Activated CD8-positive, alpha-beta memory T cell treated with anti-CD3 and anti-CD28 coated beads for 1 hour (primary cell): ENCODE measurements at places on chromosomes 16 and 17.
A peak's percentile ranks its signal among the peaks of the same experiment; 100 is the strongest.

DNA sequence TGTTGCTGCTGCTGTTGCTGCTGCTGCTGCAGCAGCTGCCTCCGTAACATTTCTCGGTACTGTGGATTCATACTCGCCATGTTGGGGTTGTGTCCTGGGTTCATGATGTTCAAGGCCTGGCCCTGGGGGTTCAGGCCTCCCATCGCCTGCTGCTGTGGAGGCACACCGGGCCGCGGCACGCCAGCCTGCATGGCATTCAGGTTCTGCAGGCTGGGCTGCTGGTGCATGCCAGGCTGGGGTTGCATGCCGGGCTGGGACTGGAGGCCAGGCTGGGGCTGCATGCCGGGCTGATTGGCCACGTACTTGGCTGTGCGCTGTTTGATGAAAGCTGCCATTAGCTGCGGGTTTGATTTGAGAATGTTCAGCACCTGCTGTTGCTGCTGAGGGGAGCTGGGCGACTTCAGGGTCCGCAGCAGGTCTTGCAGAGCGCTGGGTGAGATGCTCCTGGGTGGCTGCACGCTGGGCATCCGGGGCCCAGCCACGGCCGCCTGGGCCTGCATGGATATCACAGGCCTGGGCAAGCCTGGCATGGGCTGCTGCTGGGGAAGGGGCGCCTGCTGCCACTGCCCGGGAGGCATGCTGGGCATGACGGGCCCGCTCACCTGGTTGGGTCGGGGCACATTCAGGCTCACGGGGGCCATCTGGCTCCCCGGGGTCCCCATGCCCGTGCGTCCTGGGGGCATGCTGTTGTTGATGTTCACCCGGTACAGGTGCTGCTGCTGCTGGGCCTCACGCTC is 11.3 kb upstream of the TRAP1 start:
- no peak for DNase-seq

DNA sequence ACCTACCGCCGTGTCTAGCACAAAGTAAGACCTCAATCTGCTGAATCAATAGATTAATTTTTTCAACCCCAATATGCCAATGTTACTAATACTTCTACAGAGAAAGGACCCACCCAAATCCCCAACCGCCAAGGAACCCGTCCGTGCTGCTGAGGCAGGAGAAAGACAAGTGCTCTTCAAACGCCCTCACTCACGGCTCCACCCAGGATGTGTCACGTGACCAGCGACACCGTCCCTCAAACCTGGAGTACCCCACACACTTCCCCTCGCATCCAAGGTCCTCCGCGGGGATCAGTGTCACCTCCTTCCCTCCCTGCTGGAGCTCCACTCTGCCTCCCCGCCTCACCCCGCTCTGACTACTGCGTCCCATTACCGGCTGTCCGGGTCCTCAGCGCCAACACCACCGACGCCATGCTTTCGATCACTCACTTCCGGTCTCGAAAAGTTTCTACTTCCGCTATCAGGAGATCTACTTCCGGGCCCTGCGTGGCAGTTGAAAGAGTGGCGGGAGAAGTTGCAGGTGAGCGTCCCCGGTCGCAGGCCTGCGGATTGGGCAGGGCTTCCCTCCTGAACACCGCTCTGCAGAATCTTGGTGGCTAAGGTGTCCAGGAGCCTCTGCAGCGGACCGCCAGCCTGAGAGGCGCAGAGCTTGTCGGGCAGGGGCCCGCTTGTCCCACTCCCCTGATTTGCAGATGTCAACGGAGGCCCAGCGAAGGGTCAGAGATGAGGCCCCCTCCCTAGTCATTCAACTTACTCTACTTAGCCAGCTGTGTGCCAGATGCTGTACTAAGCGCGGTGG is at the start of the genes EME1 and MRPL27:
TSS of gene EME1 (plus strand) at position 472 of the 799 bp plus-strand sequence. CDS start 1,980 bp downstream, outside the sequence.
TSS of gene MRPL27 (minus strand) at position 427 of the 799 bp plus-strand sequence. CDS start at position 413, 14 bp downstream.
- peak; percentile 72 for DNase-seq

DNA sequence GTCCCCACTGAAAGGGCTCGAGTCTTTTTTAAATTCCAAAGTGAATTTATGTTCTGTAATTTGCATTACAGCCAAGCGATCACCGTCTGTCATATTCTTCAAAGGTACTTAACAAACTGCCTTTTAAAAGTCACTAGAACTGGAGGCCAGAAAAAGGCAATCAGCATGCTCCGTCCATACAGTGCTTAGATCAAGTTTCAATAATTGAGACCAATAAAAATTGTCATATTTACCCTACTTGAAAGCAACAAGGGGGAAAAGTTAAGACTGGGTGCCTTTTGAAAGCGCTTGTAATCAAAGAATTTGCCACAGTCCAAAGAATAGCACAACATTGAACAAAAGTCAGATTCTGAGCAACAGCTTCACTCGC is 9.0 kb upstream of the ZFHX3 start:
- no peak for DNase-seq

- DNase-seq, result peak; percentile 72
Measured at GRCh38 chr17:44385287-44386181, 3.9 kb downstream of the ITGA2B start.

- DNase-seq, result no peak
Measured at GRCh38 chr16:79776243-79776847, 175.8 kb upstream of the MAF start.

DNA sequence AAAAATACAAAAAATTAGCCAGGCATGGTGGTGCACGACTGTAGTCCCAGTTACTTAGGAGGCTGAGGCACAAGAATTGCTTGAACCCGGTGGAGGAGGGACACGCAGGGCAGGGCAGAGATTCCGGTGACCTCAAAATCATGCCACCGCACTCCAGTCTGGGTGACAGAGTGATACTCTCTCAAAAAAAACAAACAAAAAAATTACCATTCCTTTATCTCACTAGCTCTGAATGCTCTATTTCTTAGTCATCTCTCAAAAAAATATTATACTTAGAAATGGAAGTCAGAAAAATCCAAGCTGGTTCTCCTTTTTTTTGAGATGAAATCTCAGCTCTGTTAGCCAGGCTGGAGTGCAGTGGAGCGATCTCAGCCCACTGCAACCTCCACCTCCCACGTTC is 40.8 kb downstream of the SPOP start:
- DNase-seq, result no peak

GRCh38 chr16:56425439-56425832 is at the start of gene AMFR:
Gene AMFR, minus strand, starts transcription at chr16:56425545. Its CDS starts 218 bp downstream, at chr16:56425327.
- peak; percentile 56 for DNase-seq

- DNase-seq, result no peak
Measured at GRCh38 chr16:87587636-87588035, 14.7 kb upstream of the JPH3 start.

GRCh38 chr17:63832014-63832413 is 4.6 kb upstream of the FTSJ3 start:
- DNase-seq, result no peak

- DNase-seq, result no peak
Measured at GRCh38 chr17:75625813-75626486, 7.3 kb upstream of the SMIM5 start.

GRCh38 chr16:10265770-10266615 is 83.8 kb upstream of the GRIN2A start:
- DNase-seq, result no peak

DNA sequence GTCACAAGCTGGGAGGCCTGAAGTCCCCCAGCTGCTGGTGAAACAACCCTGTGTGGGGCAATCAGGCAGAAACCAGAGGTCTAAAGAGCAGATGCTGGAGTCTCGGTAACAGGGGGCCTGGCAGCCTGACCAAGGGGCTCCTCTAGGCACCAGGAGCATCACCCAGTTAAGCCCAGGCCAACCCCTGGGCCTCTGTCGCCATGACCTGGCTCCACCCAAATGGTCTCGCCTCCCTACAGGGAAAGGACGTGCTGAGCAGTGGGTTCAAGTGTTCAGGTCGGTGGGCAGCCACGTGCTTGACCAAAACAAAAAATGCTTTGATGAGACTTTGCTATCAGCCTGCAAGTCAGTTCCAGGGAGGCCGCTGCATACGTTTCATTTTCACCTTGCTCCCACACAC is 240.3 kb downstream of the ZNF423 start:
- DNase-seq, result no peak

DNA sequence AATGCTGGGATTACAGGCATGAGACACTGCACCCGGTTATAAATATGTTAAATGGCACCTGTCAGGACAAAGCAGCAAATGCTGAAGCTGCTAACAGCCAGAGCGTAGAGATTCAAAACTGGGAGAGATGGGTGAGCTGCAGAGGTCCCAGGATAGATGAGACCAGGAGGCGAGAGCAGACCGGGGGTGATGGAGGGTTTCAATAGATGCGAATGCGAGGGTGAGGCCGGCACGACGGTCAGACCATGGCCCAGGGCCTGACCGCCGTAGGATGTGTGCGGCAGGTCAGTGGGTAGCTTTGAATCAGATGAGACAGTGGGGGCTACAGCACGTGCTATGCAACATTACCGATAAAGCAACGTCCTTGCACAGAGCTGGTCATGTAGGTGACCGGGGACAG is 14.3 kb downstream of the CCDC40 start:
- DNase-seq, result no peak

DNA sequence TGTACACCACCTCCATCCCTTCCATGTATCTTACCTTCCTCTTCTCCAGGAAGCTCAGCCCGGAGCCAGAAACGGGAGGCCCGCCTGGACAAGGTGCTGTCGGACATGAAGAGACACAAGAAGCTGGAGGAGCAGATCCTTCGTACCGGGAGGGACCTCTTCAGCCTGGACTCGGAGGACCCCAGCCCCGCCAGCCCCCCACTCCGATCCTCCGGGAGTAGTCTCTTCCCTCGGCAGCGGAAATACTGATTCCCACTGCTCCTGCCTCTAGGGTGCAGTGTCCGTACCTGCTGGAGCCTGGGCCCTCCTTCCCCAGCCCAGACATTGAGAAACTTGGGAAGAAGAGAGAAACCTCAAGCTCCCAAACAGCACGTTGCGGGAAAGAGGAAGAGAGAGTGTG is 756 bp upstream of the MVP start:
- no peak for DNase-seq

DNA sequence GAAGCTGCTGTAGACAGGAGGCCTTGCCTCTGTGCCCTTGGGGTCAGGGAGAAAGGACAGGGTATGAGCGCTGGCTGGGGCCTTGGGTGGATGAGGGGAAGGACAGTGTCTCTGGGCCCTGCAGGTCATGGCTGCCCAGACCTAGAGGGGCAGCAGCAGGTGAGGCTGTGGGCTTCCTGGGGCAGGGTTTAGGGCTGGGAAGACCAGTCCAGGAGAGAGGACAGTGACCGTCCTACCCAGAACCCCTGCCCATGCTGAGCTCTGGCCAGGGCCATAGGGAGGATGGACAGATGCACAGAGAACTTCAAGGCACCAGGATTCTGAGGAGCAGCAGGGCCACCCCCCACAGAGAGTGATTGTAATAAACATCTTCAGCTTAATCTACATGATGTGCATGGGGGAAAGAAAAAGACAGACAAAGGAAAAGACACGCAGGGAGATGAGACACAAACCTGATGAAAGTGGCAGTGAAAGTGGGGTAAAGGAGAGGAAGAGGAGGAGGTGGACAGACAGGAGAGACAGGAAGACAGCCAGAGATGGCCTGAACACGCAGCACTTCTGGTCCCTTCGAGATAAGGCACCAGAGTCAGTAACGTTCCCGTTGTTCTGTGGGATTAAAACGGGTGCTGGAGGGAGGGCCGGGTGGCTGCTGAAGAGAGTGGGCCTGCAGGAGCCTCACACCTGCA is 17.5 kb downstream of the FLOT2 start:
- DNase-seq, result no peak

GRCh38 chr16:50863644-50864144 is 121.8 kb downstream of the CYLD start:
- DNase-seq, result no peak

DNA sequence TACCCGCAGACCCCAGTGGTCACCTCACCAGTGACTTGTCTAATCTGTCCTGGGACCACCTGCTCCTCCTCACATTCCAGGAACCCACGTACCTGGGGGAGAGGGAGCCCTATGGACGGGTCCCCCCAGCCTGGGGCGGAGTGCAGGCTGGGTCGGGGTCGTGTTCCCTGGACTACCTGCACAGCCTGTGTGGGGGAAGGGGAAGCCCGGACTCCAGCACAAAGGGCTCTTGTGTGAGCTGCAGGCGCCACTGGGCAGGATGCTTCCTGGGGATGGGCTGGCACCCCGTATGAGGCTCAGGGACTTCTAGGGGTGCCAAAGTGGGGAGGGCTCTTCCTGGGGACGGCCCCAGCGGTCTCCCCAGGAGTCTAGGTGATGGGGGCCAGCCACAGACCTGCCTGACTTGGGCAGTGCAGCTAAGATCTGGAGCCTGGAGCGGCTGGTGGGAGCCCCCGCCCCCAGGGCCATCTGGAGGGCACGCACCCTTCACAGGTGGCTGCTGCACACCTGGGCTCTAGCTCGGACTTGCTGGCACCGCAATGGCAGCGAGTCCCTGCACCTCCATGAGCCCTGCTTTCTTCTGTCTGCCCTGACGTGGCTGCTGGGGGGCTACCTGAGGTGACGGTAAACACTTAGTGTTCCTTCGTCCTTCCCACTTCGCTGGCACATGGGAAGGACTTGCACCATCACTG is 7.5 kb downstream of the VASN start:
- DNase-seq, result no peak

- DNase-seq, result no peak
Measured at GRCh38 chr17:1789936-1790335, 28.1 kb downstream of the SERPINF1 start.

DNA sequence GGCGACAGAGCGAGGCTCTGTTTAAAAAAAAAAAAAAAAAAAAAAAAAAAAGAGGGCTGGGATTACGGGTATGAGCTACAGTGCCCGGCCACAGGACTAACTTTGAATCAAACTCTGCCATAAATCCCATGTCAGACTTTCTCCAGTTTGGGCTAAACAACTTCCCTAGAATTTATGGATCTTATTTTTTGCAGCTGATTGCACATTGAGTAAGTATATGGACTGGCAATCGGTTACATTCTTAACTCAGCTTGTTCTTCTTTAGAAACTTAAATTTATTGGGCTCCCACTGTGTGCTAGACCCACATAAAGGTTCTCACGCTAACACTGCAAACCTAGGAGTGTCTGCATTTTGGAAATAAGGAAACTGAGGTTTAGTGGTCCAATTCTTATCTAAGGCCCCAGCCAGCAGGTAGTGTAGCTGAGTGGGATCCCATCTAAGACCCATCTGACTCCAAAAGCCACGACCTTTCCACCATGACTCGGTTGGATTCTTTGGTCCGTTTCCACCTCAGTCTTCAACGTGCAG is 718 bp upstream of the CBFB start:
- no peak for DNase-seq

GRCh38 chr16:81466356-81466980 is 21.9 kb downstream of the CMIP start:
- no peak for DNase-seq

DNA sequence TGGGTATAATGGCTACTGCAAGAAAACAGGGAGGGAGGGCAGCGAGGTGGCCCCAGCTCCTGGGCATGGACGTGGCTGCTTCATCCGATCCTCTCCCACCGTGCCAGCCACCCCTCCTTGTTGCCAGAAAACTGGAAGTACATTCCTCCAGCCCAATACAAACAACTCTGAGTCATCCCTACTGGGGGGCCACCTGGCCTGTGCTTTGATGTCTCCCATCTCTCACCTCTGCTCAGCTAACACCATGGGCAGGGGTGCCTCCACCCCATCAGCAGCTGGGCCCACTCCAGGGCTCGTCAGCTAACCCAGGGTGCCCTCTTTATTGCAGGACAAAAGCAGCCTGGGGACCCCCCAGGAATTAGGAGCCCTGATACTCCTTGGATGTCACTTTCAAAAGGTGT is 2.0 kb downstream of the RHBDF2 start:
- DNase-seq, result no peak

- DNase-seq, result no peak
Measured at GRCh38 chr16:65222049-65222448, 100.2 kb upstream of the CDH11 start.

GRCh38 chr16:86026171-86026910 is 127.4 kb downstream of the IRF8 start:
- DNase-seq, result no peak

- DNase-seq, result peak; percentile 77
Measured at GRCh38 chr16:81076566-81077075, 417 bp downstream of the C16orf46 start.

GRCh38 chr16:69672315-69672997 is 53.9 kb downstream of the NQO1 start:
- DNase-seq, result no peak

GRCh38 chr17:77613218-77613617 is 345.3 kb upstream of the TNRC6C start:
- no peak for DNase-seq
